Stimulated activated naive CD8-positive, alpha-beta T cell treated with anti-CD3 and anti-CD28 coated beads, Interleukin-15, amount 100 ng/mL, for 72 hours (primary cell): ENCODE measurements at places on chromosomes 1 and 21.

DNA sequence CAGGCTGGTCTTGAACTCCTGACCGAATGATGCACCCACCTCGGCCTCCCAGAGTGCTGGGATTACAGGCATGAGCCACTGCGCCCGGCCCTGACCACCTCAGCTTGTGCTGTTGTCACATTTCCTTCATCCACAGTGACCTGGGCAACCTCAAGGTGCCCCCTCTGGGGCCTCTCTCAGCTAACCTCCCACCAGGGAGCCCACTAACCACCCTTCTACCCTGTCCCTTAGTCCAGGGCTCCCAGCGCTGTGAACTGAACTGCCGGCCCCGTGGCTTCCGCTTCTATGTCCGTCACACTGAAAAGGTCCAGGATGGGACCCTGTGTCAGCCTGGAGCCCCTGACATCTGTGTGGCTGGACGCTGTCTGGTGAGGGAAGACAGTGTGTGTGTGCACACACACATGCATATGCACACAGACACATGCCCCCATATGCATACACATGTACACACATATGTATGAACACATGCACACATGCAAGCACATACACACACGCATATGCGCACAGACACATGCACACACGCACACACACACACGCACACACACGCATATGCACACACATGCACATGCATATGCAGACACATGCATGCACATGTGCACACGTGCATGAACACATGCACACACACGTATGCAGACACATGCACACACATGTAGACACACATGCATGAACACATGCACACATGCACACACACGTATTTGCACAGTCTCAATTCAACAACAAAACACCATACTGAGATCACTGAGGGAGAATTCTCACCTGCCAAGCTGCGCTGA is 6.2 kb downstream of the ADAMTSL4 start:
- DNase-seq, result no peak

- DNase-seq, result no peak
Observed at GRCh38 chr1:230268371-230269170, 157.6 kb downstream of the PGBD5 start.

DNA sequence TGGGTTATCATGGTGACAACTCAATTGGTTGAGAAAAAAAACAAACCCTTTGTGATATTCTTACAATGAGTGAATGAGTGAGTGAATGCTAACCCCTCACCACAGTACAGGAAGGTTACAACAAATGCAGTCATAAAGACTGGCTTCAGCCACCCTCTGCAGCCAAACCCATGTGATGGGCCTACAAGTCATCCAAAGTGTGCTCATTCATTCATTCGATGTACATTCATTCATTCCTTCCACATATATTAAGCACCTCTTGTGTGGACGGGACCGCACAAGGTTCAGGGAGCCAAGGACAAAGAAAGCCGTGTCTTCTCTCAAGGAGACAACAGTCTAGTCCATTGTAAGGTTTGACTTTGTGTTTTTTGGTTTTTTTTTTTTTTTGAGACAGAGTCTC is 49.4 kb downstream of the WDR4 start:
- DNase-seq, result no peak

GRCh38 chr1:76260279-76260678 is 185.7 kb downstream of the ST6GALNAC3 start:
- no peak for DNase-seq

- DNase-seq, result no peak
Observed at GRCh38 chr1:204320382-204320804, 39.3 kb downstream of the PLEKHA6 start.

DNA sequence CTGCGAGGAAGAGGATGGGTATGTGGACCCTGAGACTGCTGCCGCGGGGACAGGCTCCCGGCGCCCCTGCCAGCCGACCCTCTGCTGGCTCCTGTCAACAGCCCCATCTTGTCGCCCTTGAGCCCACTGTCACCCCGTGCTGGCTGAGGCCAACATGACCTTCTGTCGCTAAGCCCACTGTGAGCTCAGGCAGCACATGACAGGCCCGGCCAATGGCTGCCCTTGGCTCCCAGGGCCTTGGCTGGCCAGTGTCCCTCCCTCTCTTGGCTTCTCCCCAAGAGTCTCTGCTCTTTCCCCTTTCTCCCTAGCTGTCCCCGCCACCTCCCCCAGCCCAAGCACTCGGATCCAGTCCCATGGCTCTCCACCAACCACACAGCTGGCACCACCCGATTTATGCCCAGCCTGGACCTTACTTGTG is 3.5 kb downstream of the PEX10 start:
- DNase-seq, result no peak

DNA sequence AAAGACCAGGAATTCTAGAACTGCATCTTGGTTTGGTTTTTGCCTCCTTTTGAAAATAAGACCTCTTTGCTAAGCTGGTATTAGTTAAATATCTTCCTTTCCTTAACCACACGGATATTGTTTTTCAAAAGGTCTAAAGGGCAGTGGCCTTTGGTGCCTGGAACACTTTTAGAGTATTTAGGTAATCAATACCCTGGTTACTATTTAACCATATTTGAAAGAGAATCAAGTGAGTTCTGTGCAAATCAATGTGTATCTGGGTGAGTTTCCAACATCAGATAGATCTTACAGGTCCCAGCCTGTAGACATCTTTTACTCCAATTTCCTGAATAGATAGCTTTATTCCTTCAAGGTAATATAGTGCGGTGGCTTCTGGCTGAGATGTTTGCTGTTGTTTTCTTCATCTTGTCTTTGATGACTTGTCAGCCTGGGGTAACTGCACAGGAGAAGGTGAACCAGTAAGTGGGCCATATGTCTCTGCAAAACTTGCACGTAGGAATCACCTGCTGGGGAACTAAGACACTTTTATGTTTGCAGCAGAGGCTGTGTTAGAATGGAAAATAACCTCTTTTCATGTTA is at the start of gene C8A:
TSS of gene C8A (plus strand) at position 277 of the 579 bp plus-strand sequence. CDS start at position 382, 105 bp downstream.
- no peak for DNase-seq
